Stimulated activated CD8-positive, alpha-beta memory T cell treated with anti-CD3 and anti-CD28 coated beads, Interleukin-15, amount 100 ng/mL, for 1 hour (primary cell): ENCODE measurements at places on chromosomes 2 and 18.

DNA sequence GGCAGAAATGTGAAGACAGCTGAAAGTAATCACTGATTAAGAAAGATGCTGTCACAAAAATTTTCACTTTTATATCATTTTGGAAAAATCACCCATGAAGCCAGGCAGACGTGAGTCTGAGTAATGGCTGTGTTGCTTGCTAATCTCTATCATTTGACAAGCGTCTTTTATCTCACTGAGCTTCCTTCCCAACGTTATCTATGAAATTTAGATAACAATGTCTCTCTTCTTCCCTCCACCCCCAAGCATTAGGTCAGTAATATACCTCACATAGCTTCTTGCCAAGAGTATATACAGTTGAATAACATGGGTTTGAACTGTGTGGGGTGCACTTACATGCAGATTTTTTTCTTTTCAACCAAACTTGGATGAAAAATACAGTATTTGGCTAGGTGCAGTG is 388.6 kb upstream of the NRXN1 start:
- DNase-seq = no peak

GRCh38 chr2:227153758-227154486 is 10.1 kb downstream of the COL4A4 start:
- DNase-seq = no peak

DNA sequence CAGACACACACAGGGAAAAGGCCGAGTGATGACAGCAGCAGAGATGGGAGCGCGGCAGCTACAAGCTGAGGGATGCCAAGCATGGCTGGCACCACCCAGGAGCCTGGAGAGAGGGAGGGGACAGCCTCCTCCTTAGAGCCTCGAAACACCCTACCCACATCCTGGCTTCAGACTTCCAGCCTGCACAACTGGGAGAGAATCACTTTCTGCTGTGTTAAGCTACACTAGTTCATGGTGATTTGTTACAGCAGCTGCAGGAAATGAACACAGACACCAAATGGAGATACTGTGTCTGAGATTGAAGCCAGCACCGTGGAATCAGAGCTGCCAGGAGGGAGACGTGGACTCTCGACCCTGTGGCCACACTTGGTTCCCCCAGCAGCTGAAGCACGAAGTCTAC is 27.5 kb upstream of the FOSL2 start:
- DNase-seq = no peak

DNA sequence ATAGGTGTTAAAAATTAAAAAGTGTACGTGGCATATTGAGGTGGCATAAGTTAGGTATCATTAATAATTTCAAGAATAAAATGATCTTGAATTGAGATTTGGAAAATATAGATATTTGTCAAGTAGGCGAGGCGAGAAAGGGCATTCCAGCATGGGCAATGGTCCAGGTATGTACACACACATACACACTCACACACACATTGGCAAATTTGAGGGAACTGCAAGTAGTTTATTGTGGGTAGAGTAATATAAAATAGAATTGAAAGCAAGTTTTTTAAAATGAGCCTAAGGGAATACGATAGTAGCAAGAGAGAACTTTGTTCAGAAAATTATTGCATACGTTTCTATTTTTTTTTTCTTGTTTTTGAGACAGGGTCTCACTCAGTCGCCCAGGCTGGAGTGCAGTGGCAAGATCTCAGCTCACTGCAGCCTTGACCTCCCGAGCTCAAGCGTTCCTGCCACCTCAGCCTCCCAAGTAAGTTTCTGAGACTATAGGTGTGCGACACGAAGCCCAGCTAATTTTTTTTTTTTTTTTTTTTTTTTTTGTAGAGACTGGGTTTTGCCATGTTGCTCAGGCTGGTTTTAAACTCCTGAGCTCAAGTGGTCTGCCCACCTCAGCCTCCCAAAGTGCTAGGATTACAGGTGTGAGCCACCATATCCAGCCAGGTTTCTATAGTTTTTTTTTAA is 96.7 kb upstream of the SLC39A10 start:
- no peak for DNase-seq

GRCh38 chr2:8133363-8133762 is 548.5 kb upstream of the ID2 start:
- no peak for DNase-seq
